Urinary bladder (tissue), 4 donors: ENCODE measurements at places on chromosomes 6 and 20. TPM values are rescaled to one million over a fixed set of nuclear protein-coding genes. Genes with fewer than 3 reads are reported as not detected.

GRIK2 gene
- total RNA-seq = 32.3 TPM

MUC22 gene
- not detected for total RNA-seq

SCAF8 gene
- total RNA-seq = 97.9 TPM

MRPS10 gene
- 46.4 TPM for total RNA-seq

FUT9 gene
- total RNA-seq = 8.8 TPM

RBPJL gene
- total RNA-seq = not detected

COL19A1 gene
- total RNA-seq = 29.4 TPM

MYBL2 gene
- total RNA-seq = 2.3 TPM

LPA gene
- 4.0 TPM for total RNA-seq

ACSS2 gene
- total RNA-seq = 21.7 TPM

EBF4 gene
- total RNA-seq = 9.3 TPM

FKBP1C gene
- 0.21 TPM for total RNA-seq

CCM2L gene
- total RNA-seq = 5.8 TPM

SLC4A11 gene
- 0.37 TPM for total RNA-seq

CALHM4 gene
- not detected for total RNA-seq
